ENCODE measurements at places on chromosomes 2 and 18. TPM values are rescaled to one million over a fixed set of nuclear protein-coding genes. Genes with fewer than 3 reads are reported as not detected.

Gene FOXI3
- total RNA-seq, result 0.11 TPM

Gene REG3A
- not detected for total RNA-seq

Gene NCKAP5
- 33.1 TPM for total RNA-seq

Gene IL1R2
- total RNA-seq, result not detected

Gene CLEC4F
- total RNA-seq, result 1.1 TPM

Gene CXCR4
- total RNA-seq, result 3.6 TPM

Gene SERPINB8
- 11.3 TPM for total RNA-seq
